ENCODE measurements at places on chromosomes 16 and 17.

- DNase-seq, result no peak
These were observed 32.6 kb downstream of the PPL start for GRCh38 chr16:4904108-4904941.

GRCh38 chr17:73822371-73822770 is 178.1 kb upstream of the SDK2 start:
- no peak for DNase-seq

- DNase-seq, result peak; percentile 54
These were observed 214.1 kb downstream of the SEC14L1 start for GRCh38 chr17:77354670-77355455.

DNA sequence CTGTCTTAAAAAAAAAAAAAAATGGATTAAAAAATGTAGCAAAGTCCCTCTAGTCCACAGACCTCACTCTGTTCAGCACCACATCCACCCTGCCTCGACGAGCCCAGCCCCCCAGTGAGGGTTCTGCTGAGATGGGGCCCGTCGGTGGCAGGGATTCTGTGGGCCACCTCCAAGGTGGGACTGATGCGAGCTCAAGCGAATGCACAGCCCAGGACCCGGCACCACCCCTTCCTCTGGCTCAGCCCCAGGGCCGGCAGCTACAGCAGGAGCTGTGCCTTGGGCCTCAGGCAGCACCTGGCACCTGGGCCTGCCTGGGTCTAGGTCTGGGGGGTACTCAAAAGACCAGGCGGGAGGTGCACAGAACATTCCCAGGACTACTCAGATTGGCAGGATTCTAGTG is 59.5 kb downstream of the ZNF778 start:
- DNase-seq, result no peak

DNA sequence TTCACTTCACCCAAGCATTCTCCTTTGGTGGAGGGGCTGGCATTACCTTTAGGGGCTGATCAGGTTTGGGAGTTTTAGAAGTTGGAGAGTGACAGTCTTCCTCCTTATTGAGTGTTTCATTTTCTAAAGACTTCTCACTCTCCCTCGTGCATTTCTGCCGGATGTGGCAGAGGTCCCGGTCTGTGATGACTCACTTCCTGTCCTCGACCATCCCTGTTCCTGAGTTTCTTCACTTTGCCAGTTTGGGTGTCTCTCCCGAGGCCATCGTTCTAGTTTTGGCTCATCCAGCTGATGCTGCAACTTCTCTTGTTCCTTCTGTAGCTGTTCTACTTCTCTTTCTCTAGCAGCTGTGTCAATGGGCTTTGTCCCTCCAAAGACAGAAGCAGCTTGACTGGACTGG is 104.3 kb downstream of the PHKB start:
- no peak for DNase-seq

GRCh38 chr17:59257101-59257500 is 36.8 kb downstream of the GDPD1 start:
- DNase-seq, result peak; percentile 4

DNA sequence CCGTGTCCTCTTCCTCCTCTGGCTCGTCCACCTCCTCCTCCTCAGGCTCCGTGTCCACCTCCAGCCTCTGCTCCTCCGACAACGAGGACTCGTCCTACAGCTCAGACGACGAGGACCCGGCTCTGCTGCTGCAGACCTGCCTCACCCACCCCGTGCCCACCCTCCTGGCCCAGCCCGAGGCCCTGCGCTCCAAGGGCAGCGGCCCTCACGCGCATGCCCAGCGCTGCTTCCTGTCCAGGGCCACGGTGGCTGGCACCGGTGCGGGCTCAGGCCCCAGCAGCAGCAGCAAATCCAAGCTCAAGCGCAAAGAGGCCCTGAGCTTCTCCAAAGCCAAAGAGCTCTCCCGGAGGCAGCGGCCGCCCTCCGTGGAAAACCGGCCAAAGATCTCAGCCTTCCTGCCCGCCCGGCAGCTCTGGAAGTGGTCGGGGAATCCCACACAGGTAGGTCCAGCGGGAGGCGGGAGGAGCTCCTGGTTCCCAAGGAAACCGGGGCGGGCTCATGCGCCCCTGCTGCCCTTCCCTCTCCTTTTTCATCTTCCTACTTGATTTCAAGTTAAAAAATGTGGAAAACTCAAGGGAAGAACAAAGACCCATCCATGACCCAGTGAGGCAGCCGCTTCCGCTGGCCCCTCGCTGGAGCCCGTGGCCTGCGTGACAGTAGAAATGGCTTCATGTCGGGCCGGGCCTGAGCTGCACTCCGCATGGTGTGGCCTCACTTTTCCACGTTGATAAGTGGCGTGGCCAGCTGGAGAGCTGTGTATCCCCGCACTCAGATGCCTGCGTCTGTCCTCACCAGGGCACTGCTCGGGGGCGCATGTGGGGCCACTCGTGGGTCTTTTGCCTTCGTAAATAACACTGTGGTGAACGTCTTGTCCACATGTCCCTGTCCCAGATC is 50.7 kb downstream of the ACTG1 start:
- DNase-seq, result no peak
